ENCODE measurements at places on chromosomes 4 and X. TPM values are rescaled to one million over a fixed set of nuclear protein-coding genes. Genes with fewer than 3 reads are reported as not detected.

The SHROOM2 gene
- total RNA-seq = 0.27 TPM

The TRMT2B gene
- 13.0 TPM for total RNA-seq

The CITED1 gene
- not detected for total RNA-seq

The GSPT2 gene
- total RNA-seq = 11.8 TPM

The CNGA1 gene
- 4.8 TPM for total RNA-seq

The TRIM60 gene
- total RNA-seq = not detected

Data from GM12878 (cell line).